Glutamatergic neuron (in vitro differentiated cells): ENCODE measurements at places on chromosomes 12 and 14.

- no peak for DNase-seq
Measured at GRCh38 chr12:107449891-107450290, 235.7 kb upstream of the PWP1 start.

- DNase-seq: no peak
Measured at GRCh38 chr14:61643555-61643954, 51.8 kb upstream of the HIF1A start.

GRCh38 chr12:119179335-119180021 is 747 bp downstream of the HSPB8 start:
- DNase-seq: no peak

- no peak for DNase-seq
Measured at GRCh38 chr12:111222523-111222922, 146.4 kb downstream of the PHETA1 start.

GRCh38 chr12:129903956-129904829 is at the start of gene TMEM132D:
Gene TMEM132D (minus strand): TSS chr12:129904025.
- peak; percentile 55 for DNase-seq

- no peak for DNase-seq
Measured at GRCh38 chr12:110941391-110941790, 21.0 kb upstream of the MYL2 start.

DNA sequence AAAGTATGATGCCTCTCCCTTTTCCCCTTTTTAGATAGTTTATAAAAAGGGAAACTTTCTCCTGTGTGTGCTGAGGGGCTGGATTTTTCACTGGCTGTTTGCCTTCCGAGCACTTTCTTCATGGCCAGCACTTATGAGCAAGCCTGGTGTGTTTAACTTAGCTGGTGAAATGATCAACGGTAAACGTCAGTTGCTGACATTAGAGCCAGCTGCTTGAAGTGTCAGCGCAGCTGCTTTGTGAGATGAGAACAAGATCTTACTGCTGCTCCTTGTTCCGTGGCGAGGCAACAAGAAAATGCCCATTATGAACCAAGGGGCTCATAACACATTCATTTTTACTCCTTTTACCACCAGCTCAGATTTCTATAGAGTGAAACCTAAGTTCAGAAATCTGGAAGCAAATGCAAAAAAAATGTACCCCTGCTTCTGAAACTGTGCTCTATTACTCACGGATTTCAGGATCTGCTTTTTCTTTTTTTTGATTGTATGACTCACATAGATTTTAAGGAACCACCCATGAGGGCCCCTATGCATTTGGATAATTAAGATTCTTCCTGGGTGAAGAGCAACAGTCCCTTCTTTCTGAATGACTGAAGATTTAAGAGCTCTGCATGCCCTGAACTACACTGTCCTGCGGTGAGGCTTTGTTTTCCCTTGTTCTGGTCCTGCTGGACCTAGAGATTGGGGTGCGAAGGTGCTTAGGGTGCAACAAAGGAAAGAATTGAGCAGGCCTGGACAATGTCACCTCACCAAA is 74.3 kb upstream of the CPM start:
- DNase-seq: no peak

DNA sequence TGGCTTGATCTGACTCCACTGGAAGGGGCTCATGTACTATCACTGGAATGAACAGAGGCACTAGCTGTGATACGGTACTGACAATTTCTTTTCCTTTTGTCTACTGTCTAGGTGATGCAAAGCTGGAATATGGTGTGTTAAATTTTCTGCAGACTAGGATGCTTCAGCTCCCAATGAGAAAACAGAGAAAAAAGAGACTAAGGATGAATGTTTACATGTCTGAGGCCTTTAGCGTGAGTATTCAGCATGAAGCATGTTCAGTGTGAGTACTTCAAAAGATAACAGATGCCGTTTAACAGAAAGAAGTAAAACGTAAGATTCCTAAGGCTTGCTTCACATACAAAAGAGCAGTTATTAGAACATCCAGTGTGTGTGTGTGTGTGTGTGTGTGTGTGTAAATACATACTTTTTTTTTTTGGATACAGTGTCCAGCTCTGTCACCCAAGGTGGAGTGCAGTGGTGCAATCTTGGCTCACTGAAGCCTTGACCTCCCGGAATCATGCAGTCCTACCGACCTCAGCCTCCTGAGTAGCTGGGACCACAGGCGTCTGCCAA is 92.3 kb upstream of the FERMT2 start:
- no peak for DNase-seq
